ENCODE measurements at places on chromosomes 12 and 14.

DNA sequence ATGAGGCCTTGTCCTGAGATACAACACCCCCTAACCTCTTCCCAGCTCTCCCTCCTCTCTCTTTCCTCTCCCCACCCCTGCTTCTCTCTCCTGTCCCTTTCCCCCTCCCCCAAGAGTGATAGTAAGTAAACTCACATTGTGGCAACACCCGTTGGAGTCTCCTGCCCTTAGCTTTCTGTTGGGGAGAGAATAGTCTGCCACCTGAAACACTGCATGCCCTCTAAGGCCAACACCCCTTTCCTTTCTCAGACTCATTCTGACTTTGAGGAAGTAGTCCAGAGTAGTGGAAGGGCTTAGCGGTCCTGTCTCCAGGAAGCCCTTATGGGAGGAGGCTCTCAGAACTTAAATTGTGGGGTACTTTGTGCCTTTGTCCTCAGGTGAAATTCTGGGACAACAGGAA is 95.2 kb downstream of the PRKCH start:
- no peak for DNase-seq

DNA sequence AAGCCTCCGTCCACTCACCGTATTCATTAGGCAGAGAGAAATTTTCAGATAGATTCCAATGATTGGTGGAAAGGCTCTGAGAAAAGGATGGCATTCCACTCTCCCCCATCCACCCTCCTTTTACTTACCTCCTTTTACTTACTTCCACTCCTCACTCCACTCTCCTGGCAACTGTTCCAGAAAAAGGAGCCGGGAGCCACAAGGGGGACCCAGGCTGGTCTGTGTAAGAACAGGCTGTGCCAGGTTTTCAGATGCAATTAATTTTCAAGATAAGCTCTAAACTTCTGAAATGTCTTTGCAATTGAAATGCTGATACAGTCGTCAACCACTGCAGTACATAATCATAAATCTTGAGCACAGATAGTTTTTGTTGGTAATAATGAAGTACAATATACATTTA is 248.8 kb downstream of the ANO6 start:
- no peak for DNase-seq

GRCh38 chr12:96247563-96247962 is 53.4 kb downstream of the ELK3 start:
- DNase-seq = no peak

DNA sequence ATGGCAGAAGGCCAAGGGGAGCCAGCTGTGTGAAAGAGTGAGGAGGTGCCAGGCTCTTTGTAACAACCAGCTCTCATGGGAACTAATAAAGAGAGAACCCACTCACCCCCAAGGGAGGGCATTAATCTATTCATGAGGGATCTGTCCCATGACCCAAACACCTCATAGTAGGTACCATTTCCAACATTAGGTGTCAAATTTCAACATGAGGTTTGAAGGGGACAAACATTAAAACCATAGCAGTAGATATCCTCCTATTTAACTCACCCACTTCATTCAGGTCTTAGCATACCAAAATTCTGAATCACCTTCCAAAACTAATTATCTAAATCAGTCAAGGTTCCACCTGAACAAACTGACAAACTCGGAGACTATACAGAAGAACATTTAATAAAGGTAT is 75.3 kb downstream of the PPFIA2 start:
- DNase-seq = no peak

DNA sequence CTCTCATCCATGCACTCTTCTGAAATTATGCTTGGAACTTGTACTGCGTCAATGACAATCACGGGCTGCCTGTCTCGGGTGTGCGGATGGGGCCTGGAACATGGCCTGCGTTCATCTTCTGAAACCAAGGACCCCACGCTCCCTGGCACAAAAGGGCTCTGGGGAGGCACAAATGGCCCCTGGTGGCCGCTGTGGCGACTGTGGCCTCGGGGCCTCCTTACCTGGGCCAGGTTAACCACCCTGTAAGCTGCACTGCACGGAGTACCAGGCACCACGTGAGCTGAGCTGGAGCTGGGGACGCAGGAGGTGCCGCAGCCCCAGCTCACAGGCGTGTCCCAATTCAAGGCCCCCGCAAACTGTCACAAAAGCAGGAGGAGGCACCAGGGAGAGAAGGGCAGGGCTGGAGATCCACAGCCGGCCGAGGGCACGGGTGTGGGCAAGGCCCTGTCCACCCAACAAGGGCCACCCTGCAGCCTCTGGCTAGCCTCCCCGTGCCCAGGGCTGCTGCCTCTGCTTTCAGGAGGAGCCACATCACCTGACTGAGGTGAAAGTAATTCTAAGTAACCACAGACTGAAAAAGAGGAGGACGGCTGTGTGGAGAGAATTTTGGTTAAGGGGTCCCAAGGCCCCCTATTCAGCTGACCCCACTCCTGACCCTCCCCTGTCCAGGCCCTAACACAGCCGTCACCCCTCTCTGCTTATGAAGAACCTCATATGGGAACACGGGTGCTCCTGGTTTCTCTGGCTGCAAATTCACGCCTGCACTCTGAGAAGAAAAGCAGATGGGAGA is 61.1 kb upstream of the GALNT9 start:
- no peak for DNase-seq

- no peak for DNase-seq
Measured at GRCh38 chr12:29694002-29694401, 89.7 kb downstream of the TMTC1 start.

DNA sequence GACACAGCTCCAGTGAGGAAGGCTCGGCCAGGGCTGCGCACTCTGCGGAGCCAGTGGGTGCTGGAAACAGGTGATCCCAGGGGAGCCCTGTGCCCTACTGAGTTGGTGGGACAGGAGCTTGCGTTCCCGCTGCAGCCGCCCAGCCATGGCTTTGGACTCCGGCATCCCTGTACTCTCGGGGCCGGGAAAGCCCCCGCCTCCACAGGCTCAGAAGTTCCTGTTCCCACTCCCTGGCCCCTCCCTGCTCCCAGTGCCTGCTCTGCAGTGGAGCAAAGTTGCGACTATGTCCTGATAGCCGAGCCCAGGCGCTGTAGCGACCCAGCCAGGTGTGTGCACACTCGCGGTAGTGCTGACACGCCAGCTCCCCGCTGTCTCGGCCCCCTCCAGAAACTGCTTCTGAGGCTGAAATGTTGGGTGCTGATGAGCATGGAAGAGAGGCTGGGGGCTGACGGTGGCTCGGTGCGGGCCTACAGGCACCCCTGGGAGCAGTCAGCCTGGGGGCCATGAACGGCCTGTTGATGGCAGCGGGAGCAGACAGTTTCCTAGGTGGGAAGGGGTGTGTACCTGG is 344.6 kb upstream of the MGAT4C start:
- no peak for DNase-seq

GRCh38 chr14:49578141-49578540 is 8.0 kb downstream of the RPS29 start:
- DNase-seq = no peak

GRCh38 chr14:74426202-74426582 is at the start of gene SYNDIG1L:
Gene SYNDIG1L, minus strand, starts transcription at chr14:74426210. Its CDS starts 16,466 bp downstream, at chr14:74409744.
- DNase-seq = no peak

- DNase-seq = no peak
Measured at GRCh38 chr12:3389986-3390385, 101.0 kb upstream of the PRMT8 start.

DNA sequence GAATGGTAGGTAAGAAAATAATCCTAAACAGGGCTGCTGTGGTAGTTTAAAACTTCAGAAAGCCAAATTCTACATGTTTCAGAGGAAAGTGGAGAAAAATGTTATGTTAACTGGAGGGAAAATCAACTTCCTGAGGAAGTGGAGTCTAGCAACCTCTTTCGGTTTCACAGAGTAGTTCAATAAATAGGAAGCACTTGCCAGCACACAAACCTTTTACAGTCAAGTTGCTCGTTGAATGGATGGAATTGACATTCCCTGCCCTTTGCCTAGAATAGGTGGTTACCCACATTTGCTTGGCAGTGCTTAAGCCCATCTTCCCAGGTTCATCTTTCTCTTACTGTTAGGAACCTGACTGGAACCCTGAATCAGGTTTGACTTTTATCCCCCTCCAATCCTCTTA is 15.9 kb downstream of the ANKRD13A start:
- DNase-seq = no peak

DNA sequence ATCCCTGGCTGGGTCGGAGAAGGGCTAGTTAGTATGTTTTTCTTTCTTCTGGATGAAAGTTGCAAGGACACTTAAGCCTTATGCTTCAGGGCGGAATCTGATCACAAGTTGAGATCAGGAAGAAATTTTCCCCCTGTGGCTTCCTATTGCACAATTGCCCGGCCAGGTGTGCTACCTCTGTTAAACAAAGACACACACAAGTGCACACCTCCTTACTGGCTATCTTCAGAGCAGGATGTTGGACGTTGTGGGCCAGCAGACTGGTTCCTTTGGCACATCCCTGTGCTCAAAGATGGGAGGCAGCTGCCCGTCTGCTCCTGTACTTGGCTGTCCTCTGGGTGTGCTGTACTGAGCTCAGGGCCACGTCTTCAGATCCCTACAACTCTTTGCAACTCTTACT is 19.1 kb downstream of the ETV6 start:
- DNase-seq = no peak

- peak; percentile 43 for DNase-seq
Measured at GRCh38 chr12:51270951-51271518, 820 bp upstream of the SMAGP start.

DNA sequence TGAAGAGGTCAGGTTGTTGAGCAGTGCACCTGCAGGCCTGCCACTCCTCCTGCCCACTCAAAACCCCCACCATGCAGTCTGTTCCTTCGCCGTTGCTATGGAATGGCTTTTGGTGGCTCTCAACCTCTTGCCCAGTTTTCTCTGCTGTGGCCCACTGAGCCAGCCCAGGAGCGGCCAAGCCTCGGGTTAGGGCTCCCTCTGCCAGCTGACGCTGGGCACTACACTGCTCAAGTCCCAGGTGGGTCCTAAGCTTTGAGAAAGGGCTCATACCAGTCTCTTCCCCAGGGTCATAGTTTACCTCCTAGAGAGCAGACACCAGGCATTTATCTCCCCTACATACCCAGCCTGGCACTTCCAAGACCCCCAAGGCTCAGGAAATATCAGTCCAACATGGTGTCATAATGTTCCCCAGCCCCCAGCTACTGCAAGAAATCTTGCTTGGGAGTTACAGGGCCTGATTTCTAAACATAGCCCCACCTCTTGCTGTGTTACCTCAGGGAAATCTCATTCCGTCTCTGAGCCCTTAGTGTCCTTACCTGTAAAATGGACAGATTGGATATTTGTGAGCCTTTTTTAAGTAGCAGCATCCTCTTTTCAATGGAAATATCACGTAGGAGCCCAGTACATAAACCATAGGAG is 59.4 kb downstream of the TSPAN11 start:
- DNase-seq = no peak

GRCh38 chr14:34012978-34013720 is 62.3 kb upstream of the EGLN3 start:
- no peak for DNase-seq

- DNase-seq = no peak
Measured at GRCh38 chr12:50981319-50982239, 29.2 kb downstream of the HIGD1C start.

- no peak for DNase-seq
Measured at GRCh38 chr14:22325676-22326400, 263.2 kb downstream of the DAD1 start.

GRCh38 chr12:47023311-47023710 is 56.1 kb upstream of the PCED1B start:
- DNase-seq = no peak

GRCh38 chr12:109460538-109460937 is 16.6 kb downstream of the KCTD10 start:
- DNase-seq = no peak

GRCh38 chr12:113370923-113371682 is 12.7 kb downstream of the PLBD2 start:
- no peak for DNase-seq

DNA sequence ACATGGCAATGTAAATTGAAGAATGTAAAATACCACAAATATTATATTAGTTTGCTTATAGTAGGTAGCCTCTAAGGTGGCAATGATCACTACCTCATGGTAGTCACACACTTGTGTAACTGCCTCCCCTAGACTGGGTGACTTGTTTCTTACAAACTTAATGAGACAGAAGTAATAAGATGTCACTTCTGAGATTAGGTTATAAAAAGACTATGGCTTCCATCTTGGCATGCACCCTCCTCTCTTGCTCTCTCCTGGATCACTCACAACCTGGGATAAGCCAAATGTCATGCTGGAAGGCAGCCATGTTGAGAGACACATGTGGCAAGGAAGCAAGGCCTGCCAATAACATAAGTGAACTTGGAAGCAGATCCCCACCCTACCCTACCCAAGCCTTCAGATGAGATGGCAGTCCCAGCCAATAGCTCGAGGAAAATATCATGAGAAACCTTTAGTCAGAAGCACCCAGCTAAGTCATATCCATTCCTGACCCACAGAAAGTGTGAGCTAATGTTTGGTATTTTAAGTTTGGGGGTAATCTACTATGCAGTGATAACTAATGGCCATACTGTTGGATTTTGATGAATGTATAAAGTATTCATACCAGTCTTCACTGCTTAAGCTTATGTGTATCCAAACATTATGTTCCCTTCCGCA is 43.3 kb downstream of the PPP1R12A start:
- DNase-seq = no peak

DNA sequence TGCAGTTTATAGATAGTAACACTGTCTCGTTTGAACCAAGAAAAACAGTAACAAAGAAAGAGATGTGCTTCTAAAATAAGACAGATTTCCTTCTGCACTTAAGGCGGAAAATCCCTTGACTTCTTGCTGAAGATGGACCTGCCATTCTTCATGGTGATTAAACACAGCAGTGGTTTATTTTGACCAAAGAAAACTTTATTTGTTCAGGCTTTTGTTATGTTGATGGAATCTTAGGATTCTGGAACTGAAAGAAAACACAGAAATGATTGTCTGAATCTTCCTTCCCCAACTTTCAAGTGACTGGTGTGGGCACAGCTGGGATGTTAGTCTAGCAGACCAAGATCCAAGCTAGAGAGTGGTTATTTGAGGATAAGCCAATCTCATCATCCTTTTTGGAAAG is 72.2 kb downstream of the DACT1 start:
- no peak for DNase-seq

DNA sequence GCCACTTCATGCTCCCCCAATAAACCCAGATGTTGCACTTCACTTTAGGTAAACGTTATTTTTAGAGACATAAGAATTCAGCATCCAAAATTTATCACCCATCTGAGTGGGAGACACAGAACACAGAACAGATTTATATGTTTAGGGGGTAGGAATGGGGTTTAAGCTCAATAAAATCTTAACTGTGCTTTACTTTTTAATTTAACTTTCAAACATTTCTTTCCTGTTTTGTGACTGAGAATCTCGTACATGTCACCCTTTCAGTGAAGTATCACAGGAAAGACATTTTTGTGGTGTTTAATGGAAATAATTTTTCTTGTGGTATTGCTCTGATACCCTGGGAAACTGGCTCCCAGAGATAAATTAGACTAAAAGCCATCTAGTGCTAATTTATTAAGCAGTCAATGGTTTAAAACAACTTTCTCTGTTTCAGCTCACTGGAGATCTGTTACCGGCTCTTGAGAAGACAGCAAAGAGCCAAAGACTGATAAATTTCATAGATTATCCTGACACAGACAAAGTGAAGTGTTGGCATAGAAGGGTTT is 148.0 kb upstream of the BMP4 start:
- DNase-seq = no peak

- no peak for DNase-seq
Measured at GRCh38 chr14:79421811-79422210, 789.5 kb downstream of the DIO2 start.

- no peak for DNase-seq
Measured at GRCh38 chr12:62931477-62931876, 3.5 kb downstream of the PPM1H start.

- DNase-seq = no peak
Measured at GRCh38 chr12:106897981-106898901, 57.5 kb upstream of the TMEM263 start.

- DNase-seq = no peak
Measured at GRCh38 chr14:68421116-68421515, 371.8 kb downstream of the ZFP36L1 start.

GRCh38 chr12:46516238-46516932 is 143.8 kb upstream of the SLC38A2 start:
- no peak for DNase-seq
